Smooth muscle cell of the brain vasculature (primary cell): ENCODE measurements at places on chromosomes 6 and 20.

DNA sequence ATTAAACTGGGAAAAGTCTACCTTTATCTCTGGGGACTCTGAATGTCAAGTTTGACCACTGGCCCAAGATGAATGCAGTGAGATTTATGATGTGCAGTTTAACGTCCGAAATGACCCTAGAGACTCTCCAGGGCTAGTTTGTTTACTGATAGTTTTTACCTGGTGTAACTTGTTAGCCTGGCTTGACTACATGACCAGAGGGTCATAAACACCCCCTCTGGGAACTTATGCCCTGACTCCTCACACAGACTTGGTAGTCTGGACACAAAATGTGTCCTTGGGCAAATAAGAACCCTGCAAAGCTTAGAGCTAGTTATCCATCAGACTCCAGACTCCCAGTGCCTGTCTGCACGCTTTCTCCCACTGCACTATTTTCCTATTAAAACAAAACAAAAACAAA lies 606.5 kb downstream of the HACE1 start:
- DNase-seq: no peak

- peak; percentile 36 for DNase-seq
Observed at GRCh38 chr20:45433316-45433715, 17.4 kb downstream of the PIGT start.

DNA sequence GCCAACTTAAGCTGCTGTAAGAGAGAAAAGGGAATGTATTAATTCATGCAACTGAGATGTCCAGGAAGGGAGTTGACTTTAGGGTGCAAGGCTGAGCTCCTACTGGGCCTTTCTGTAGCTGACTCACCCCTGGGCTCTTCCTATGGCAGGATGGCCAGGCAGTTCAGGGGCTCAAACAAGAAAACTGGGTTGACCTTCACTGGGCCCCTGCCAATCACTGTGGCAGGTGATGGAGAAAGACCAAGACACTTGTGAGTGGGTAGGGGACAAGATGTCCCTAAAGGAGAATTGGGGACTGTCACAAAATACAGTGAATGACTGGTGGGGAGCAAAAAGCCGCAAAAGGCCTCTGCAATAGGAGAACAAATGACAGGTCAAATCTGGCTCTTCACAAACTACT lies 21.5 kb upstream of the RALGAPA2 start:
- no peak for DNase-seq

GRCh38 chr6:106181664-106182418 lies 95.7 kb downstream of the PRDM1 start:
- no peak for DNase-seq

GRCh38 chr6:34718976-34719375 lies 22.4 kb upstream of the ILRUN start:
- DNase-seq: no peak

GRCh38 chr20:59247731-59248684 lies 52.4 kb upstream of the EDN3 start:
- DNase-seq: no peak

DNA sequence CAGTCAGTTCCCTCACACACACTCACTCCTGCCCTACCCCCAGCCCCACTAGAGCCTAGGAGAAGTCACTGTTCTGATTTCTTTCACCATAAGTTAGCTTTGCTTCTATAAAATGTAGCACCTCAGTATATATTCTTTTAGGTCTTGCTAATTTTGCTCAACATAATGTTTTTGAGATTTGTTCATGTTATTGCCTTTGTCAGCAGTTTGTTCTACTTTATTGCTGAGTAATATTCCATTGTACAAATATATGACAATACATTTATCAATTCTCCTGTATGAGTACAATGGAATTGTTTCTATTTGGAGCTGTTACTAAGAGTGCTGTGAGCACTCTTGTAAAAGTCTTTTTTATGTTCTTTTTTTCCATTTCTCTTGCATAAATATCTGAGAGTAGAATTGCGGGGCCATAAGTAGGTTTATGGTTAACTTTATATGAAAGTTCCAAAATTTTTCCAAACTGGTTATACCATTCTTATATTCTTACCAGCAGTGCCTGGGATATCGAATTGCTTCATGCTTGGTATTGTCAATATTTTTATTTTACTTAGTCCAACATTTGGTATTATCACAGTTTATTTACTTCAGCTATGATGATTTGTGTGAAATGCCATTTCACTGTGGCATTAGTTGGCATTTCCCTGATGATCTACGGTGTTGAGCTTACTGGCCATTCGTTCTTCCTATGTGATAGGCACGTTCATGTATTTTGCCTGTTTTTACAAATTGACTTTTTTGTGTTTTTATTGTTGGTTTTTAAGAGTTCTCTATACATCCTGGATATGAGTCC lies 25.3 kb downstream of the EDN1 start:
- no peak for DNase-seq

DNA sequence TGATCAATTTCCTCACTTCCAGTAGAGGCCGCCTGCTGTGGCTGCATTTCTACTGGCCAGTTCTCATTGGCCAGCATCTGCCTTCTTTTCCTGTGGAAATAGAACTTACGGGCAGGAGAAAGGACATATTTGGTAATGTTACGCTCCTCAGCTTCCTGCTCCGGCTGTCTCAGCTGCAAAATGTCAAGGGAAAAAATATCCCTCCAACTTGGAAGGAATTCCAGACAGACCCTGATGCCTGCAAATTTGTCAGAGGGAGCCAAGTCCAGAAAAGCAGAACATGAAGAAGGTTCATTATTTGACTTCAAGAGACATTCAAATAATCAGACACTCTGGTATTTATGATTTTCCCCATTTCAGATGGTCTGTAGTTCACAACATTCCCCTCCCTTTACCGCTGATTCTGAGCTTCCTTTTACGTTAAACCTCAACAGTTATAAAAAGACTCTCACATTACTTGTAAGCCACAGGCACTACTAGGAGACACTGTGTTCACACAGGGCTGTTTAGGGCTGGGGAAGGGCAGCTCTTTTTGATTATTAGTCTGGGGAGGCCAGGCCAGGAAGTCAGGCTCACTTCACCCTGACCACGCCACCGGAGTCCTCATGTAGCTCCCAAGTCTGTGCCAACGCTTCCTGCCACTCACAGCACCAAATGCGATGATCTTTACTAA lies 179.6 kb upstream of the CCN2 start:
- no peak for DNase-seq

DNA sequence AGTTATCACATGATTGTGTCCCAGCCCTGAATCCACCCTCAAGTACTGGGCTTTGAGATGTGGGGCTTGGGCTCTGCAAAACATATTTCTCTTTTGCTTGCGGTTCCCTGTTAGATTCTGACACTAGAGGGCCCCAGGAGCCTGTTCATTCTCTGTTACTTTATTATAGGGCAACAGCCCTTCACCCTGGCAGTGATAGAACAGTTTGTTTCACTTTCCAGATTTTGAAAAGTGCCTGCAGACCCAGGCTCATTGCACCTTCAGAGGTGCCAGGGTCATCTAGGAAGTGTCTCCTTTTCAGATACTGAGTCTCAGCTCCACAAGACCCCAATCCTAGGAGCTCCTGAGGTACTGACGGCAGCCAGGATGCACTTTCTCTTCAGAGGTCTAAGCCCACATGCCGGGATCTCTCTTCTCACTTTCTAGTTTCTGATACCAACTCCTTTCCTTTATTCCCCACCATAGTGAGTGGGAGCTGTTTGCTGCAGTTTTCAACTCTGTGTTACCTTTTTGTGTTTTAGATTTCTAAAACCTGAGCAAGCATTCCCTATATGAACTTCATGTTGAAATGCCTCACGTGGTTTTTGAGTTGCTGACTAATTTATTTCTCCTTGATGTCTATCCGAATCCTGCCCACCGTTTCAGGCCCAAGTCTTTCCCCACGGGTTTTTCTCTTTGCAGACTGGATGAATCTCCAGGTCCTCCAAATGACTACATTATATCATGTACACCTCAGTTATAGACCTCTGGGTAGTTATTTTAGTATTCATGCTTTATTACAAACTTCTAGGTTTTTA lies 10.9 kb downstream of the ABT1 start:
- DNase-seq: no peak

- DNase-seq: no peak
Observed at GRCh38 chr20:29079769-29080690, 2177.4 kb upstream of the DEFB115 start.

DNA sequence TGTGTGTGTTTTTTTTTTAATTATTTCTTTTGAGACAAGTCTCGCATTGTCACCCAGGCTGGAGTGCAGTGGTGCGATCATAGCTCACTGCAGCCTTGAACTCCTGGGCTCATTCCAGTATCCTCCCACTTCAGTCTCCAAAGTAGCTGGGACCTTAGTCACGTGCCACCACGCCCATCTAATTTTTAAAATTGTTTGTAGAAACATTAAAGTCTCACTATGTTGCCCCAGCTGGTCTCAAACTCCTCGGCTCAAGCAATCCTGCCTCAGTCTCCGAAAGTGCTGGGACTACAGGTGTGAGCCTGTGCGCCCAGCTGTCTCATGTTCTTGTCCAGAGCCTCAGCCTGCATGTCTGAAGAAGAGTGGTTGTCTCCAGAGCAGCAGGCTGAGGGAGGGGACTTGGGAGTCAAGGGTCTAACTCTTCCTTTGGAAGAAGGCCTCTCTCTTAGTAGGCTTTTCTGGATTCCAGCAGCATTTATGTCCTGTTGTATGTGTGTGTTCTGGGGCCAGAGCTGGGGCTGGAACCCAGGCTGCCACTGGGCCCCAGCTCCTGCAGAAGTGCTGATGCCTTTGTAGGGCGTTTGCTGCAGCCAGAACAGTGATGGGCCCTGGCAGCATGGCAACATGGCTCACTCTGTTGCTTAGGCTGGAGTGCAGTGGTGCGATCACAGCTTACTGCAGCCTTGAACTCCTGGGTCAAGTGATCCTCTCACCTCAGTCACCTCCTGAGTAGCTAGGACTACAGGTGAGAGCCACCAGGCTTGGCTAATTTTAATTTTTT lies 5.4 kb downstream of the DNMT3B start:
- DNase-seq: no peak
